ENCODE measurements at places on chromosomes 1 and 21.
A peak's percentile ranks its signal among the peaks of the same experiment; 100 is the strongest.

DNA sequence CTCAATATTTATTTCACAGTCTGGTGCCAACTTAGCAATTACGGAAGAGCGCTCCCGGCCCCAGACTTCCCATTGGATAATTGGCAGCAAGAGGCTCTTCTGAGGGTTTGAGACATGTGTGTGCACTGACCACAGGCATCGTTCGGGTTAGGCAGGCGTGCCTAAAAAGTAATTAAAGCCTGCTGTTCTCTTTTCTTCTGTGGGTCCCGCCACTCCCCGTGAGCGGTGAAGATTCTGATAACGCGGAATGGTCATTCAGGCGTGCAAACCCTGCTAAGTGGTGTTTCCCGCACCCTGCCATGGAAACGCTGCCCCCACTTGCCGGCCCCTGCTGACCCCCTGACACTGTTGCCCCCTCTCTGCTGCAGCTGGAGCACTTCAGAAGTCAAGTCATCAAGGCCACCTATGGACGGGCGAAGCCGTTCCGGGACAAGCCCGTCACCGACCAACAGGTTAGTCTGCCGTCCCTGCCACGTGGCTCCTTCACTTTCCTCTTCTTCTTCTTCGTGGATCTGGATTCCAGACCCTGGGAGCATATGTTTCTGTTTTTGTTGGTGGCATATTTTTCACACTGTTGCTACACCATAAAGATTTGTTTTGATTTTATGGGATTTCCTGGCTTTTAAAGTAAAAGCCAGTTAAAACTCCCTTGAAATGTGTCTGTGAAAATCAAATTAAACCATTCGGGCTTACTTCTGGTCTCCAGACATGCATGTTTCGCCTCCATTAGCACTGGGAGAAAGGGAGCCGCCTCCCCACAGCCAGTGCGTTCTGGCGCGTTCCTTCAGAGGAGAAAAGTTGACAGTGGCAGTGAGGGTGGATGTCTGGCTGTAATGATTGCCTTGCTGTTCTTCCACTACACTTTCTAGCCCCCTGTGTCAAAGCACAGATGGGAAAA, 79.9 kb downstream of the FHAD1 start:
- no peak for DNase-seq

DNA sequence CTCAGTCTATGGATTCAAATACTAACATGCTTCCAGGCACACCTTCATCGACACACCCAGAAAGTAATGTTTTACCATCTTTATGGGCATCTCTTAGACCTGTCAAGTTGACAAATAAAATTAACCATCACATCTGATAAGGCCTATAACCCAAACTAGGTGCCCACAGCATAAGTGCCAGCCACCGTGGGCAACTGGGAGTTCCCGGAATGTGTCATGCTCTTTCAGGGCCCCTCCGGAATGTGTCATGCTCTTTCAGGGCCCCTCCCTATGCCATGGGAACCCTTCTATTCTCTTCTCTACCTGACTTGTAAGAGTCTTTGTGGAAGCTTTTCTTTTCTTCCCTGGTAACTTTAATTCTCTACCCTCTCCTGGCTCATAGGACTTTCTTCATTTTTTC, 26.6 kb downstream of the KRTAP24-1 start:
- no peak for DNase-seq

- DNase-seq, result peak; percentile 17
Observed at GRCh38 chr1:68495968-68496679, 758 bp downstream of the DEPDC1 start.

GRCh38 chr1:15949453-15950245, 26.3 kb downstream of the ZBTB17 start:
- peak; percentile 71 for DNase-seq

DNA sequence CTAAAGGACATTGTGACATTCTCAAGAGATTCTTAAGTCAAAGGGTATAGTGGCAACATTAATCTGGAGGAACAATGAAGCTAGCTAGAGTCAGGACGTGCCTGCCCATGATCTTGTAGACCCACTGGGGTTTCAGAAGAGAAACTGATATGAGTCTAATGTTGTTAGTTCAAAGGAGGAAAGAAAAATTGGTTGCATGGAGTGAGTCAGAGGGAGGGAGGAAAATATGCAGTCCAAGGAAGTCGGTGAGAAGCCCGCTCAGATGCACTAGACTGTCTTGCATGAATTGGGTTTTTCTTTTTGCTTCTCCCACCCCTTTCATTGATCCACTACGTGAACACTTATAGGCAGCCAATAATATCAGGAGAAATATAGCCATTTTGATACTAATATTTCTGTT, 53.8 kb upstream of the SYT14 start:
- DNase-seq, result no peak
